ENCODE measurements at places on chromosomes 3 and 15. TPM values are rescaled to one million over a fixed set of nuclear protein-coding genes. Genes with fewer than 3 reads are reported as not detected.

FGD5 gene
- not detected for total RNA-seq

GOLGA6A gene
- total RNA-seq, result not detected

TTC21A gene
- 0.69 TPM for total RNA-seq

LMOD3 gene
- total RNA-seq, result not detected

EPHA3 gene
- total RNA-seq, result not detected

DUOXA2 gene
- total RNA-seq, result not detected

C3orf85 gene
- total RNA-seq, result not detected

EIF4E3 gene
- total RNA-seq, result 30.4 TPM

MAP6D1 gene
- total RNA-seq, result 4.3 TPM

FILIP1L gene
- total RNA-seq, result 0.11 TPM

- DNase-seq, result no peak
Measured at GRCh38 chr15:48289628-48290027, 41.6 kb upstream of the DUT start.

DNA sequence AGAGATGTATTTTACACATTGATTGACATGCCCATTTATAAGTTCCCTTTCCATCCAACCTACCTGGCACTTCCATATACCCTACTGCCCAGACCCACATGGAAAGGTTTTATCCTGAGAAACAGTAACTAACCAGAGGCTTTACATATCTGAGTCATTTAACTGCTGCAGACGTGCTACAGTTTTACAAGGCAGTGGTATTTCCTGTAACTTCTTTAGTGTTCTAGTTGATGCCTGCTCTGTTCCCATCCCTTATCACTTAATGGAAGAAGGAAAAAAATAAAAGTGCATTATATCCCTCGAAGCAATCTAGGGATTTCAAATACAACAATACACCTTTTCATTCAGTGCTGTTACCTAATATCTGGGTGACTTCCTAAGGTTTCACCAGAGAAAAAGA lies 107.1 kb downstream of the TMCO5A start:
- DNase-seq, result no peak

DNA sequence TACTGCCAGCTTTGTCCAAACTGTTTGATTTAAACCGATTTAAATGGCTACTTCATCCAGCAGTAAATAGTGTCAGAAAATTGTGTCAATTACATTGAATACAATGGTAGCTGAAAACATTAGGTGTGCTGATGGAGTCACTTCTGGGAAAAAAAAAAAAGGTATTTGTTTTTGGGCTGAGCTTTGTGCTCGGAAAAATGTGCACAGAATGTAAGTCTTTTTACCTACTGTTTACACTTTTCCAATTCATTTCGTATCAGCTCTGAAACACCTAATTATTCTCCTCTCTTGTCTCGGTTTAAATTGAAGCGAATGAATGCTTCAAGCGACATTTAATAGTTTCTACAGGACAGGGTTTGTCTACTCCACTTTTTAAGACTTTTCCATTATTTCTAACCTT lies 1078.4 kb downstream of the ROBO1 start:
- no peak for DNase-seq

GRCh38 chr15:35858707-35859106 lies 312.7 kb upstream of the DPH6 start:
- DNase-seq, result no peak

DNA sequence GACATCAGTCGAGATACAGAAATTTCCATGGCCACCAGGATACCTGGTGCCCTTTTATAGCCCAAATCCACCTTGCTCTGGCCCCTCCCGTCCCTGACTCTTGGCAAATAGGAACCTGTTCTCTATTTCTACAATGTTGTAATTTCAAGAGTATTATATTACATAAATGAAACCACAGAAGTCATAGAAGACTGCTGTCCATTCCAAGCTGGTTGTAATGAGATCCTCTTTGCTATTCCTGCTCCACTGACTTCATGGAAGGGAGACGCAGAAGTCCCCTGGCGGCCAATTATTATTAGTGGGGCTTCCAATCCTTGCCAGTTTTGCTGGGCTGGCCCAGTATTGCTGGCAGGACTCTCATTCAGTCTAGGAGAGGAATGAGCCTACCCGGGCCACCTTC lies 26.6 kb downstream of the DCP1A start:
- DNase-seq, result no peak

- no peak for DNase-seq
Measured at GRCh38 chr3:159813822-159814531, 174.7 kb upstream of the IL12A start.

DNA sequence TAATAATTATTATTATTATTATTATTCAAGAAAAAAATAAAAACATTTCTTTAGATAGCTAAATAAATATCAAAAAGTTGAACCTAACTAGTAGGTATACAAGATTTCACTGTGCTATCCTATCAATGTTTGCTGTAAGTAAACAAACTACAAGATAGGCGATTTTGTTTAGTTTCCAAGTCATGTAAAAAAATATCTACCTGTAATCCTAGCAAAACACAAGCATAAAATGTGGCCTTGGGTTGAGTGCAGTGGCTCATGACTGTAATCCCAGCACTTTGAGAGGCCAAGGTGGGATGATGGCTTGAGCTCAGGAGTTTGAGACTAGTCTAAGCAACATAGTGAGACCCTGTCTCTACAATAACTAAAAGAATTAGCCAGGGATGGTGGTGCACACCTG lies 71.6 kb upstream of the CSPG5 start:
- DNase-seq, result no peak

- DNase-seq, result no peak
Measured at GRCh38 chr3:115831864-115832263, 208.6 kb downstream of the GAP43 start.

- DNase-seq, result no peak
Measured at GRCh38 chr3:116399701-116400226, 45.5 kb downstream of the LSAMP start.

- DNase-seq, result no peak
Measured at GRCh38 chr3:125072301-125072700, 16.5 kb upstream of the HEG1 start.

DNA sequence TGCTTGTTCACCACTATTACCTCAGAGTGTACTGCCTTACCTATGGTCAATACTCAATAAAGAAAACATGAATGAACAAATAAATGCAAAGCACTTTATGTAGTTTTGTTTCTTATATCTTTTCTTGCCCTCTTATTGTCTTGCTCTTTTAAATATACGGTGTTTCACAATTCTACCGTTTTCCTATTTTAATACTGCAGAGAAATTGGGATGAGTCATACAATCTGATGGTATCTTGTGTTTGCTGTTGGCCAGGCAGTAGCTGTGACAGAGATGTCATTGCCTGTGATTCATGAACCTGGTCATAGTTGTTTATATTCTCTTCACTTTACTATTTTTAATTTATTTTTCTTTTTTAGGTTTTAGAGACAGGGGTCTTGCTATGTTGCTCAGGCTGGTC lies 48.3 kb downstream of the SERP1 start:
- DNase-seq, result no peak

- DNase-seq, result no peak
Measured at GRCh38 chr3:37096288-37096687, 78.1 kb downstream of the LRRFIP2 start.

- no peak for DNase-seq
Measured at GRCh38 chr3:13934315-13934714, 54.4 kb upstream of the WNT7A start.

GRCh38 chr15:100786139-100786531 lies 93.5 kb upstream of the ALDH1A3 start:
- DNase-seq, result no peak
